ENCODE measurements at places on chromosomes 6 and 20.

DNA sequence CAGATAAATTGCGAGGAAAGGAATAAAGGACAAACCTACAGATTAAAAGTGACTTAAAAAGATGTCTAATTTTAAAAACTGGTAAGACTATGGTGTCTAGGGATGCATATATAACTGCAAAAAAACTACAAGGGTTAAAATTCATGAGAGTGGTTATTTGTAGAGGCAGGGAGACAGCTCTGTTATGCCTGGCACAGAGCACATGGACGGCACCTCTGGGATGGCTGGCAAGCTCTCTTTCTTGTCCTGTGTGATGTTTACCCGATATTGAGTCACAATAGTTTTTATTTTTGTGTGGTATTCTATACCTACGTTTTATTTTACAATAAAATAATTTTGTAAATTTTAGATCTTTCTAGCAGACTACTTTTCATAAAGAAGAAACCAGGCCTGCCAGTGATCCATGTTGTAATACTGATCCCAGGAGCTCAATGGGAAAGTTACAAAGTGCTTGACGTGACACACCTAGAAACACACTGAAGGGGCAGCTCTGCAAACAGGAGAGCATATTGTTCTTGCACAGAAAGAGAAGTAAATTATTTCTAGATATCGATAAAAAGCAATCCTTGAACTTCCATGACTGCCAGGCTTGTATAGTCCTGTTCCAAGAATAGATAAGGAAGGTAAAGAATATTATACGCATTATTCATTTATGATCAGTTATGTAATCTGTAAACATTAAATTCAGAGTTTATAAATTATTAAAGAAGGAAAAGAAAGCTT, 290.0 kb downstream of the PTPRK start:
- DNase-seq = no peak

GRCh38 chr6:70380252-70380651, 33.1 kb upstream of the FAM135A start:
- DNase-seq = no peak

- no peak for DNase-seq
These were observed 164.8 kb upstream of the TBX18 start for GRCh38 chr6:84929212-84929611.

DNA sequence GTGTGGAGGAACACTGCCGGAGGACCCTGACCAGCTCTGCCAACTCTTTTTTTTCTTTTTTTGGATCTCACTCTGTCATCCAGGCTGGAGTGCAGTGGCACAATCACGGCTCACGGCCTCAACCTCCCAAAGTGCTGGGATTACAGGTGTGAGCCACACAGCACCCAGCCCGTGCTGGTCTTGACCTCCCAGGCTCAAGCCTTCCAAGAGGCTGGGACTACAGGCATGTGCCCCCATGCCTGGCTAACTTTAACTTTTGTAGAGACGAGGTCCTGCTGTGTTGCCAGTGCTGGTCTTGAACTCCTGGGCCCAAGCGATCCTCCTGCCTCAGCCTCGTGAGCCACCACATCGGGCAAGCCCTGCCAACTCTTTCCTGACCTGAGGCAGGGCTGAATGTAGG, 11.2 kb downstream of the GCNT2 start:
- no peak for DNase-seq

- DNase-seq = no peak
These were observed 168.2 kb upstream of the CST7 start for GRCh38 chr20:24780674-24781417.

DNA sequence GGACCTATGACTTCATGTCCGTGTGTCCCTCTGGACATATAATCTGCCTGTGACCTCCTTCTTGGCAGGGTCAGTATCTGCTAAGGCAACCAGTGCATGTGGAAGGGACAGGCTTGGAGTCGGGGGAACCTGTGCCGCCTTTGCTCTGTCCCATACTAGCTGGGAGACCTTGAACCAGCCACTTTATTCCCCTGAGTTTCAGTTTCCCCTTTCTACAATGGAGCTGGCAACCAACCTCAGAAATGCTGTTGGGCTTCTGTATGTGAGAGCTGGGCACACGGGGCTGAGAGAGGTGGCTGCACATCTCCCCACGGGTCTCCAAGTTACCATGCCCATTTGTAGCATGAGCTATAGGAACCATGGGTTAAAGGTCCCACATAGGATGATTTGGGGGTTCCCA, 53.8 kb downstream of the CD40 start:
- no peak for DNase-seq

- DNase-seq = no peak
These were observed 239.1 kb downstream of the THBS2 start for GRCh38 chr6:169014211-169015197.

- DNase-seq = no peak
These were observed 219.8 kb upstream of the STXBP5 start for GRCh38 chr6:146984251-146984924.

DNA sequence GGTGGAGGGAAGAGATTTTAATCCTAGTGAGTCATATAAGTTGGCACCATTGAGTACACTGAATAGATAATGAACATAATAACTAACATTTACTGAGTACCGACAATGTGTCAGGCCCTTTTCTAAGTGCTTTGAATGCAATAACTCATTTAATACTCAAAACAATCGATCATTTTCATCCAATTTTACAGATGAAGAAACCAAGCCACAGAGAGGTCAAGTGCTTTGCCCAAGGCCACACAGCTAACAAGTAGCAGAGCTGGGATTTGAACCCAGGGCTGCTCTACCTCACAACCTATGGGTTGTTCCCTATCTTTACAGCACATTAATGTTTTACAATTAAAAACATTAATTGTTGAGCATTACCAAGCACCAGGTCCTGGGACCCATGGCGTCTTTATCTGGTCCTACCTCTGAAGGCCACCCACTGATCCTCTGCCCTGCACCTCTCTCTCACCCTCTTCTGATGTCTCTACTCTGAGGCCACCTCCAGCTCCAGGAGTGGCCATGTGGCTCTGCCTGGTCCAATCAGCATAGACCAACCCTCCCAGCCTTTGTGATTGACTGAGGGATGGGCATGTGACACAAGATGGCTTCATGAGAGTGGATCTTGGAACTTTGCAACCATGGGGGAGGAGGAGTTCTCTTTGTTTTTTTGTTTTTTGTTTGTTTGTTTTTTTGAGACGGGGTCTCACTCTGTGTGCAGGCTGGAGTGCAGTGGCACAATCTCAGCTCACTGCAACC, 83.9 kb downstream of the KCNB1 start:
- DNase-seq = no peak

DNA sequence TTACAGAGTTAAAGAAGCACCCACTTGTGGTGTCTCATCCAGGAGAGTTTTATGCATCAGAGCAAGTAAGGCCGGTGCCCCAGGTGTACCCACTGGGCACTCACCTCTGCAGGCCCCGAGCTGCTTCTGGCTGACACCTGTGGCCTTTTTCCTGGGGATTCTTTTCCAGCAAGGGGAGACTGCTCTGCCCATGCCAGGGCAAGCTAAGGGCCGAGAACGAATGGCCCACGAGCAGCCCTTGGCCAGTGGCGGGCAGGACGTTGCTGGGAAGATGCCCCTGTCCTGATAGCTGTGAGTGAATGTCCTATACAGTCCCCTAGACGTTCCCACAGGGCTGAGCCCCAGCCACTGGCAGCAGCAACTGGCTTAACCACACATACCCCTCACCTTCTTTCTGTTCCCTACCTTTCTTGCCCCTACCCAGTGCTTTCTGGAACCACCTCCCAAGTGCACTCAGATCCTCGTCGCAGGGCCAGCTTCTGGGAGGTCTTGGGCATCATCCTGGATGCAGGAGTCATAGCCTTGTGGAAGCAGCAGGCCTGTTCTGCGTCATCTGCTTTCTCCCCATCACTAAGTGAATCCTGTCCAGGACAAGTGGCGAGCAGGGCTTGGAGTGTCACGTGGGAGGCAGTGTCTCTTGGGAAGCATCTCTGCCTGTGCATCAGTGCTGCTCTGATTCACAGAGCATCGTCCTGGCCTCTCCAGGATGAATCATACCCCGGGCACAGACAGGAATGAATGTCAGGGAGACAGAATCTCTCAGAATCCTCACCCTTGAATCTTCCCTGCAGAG, 32.5 kb downstream of the SYNDIG1 start:
- no peak for DNase-seq

- no peak for DNase-seq
These were observed 154.7 kb downstream of the JARID2 start for GRCh38 chr6:15400572-15401004.

All from stimulated activated CD4-positive, alpha-beta T cell treated with anti-CD3 and anti-CD28 coated beads, TNF-alpha, amount 100 ng/mL, for 4 hours (primary cell).